ENCODE measurements at places on chromosomes 4 and X.
A peak's percentile ranks its signal among the peaks of the same experiment; 100 is the strongest.

DNA sequence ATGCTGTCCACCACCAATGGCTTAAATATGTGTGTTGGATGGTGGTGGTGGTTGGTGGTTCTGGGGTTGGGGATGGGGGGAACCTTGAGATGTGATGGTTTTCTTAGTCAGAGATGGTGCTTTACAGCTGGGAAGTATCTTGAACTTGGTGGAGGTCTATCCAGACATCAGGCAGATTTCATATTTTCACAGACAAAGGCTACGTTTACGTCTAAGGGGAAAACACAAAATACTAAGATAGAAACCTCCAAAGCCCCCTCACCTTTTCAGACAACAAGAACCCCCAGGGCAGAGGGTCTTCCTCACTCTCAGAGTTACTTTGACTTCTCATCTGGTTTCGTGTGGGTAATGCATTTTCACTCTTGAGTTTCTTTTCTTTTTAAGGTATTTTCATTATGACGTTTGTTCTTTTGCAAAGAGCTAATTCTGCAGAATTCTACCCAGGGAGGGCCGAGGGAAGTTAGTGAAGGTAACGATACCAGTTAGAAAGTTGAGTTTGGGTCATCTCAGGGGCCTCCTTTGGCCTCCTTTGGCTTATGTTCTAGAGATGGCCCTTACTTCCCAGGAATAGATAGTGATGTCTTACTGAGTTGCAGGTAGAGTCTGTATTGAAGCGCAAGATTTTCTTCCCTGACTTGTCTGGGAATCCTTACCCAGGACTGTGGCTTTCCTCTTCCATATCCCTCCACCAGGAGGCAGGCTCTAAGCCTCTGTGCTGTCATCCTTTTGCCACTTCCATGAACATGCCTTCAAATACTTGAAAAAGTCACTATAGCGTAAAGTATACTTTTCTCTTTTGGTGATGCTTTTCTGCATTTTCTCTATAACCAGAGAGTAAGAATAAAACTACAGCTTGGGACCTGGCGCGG lies 31.9 kb downstream of the RHOH start:
- no peak for DNase-seq

GRCh38 chrX:70497026-70497425 lies 52.4 kb downstream of the DLG3 start:
- no peak for DNase-seq

DNA sequence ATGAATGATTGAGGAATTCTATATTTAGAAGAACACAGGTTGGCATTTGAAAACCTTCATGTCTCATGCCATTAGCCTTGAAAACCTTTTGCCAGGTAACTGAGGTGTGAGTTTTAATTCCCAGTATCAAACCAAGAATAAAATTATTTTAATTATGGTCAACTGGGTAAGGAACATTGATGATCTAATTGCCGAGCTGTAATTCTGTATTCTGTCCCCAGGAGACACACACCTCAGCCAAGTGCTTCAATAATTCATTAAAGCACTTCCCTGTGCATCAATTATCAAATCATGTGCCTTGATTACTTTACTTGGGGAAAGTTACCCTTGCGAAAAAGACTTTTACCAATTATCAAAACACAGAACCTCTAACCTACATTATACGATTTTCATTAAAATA lies 331.9 kb upstream of the GALNT7 start:
- DNase-seq: no peak

GRCh38 chr4:8311101-8312068 lies 41.8 kb downstream of the HTRA3 start:
- peak; percentile 26 for DNase-seq

DNA sequence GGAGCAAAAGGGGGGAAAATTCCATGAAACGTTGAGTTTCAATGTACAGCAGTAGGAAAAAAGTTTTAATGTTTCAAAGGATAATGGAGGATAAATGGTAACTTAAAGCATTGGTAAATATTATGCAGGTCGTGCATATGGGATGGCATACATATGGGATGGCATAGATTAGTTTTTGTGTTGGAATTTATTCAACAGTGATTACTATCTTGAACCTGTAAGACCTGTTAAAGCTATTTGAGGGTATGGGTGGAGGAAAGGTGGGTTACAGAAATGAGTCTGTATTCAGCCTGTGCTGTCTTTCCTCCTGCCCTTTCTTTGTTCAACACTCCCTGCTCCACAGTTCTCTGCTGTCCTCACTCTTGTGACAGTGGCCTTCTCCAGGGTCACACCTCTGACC lies 54.6 kb downstream of the ARHGAP10 start:
- DNase-seq: no peak

GRCh38 chrX:119488749-119489148 lies 20.5 kb downstream of the SLC25A5 start:
- no peak for DNase-seq

DNA sequence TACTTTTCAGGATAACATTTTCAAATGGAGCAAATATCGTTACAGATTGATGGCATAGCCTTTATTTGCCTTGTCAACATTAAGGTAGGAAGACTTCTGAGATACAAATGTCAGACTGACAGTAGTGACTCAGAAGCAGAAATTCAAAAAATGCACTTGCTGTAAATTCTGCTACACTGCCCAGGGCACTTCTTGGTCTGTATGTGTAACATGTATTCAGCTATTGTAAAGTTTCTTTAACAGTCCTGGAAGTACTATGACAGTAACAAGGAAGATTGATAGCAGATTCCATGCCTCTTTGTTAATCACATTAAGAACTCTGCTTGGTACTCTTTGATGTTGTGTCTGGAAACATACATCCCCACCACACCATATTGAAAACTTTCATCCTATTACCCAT lies 69.6 kb upstream of the PCDH18 start:
- DNase-seq: no peak

DNA sequence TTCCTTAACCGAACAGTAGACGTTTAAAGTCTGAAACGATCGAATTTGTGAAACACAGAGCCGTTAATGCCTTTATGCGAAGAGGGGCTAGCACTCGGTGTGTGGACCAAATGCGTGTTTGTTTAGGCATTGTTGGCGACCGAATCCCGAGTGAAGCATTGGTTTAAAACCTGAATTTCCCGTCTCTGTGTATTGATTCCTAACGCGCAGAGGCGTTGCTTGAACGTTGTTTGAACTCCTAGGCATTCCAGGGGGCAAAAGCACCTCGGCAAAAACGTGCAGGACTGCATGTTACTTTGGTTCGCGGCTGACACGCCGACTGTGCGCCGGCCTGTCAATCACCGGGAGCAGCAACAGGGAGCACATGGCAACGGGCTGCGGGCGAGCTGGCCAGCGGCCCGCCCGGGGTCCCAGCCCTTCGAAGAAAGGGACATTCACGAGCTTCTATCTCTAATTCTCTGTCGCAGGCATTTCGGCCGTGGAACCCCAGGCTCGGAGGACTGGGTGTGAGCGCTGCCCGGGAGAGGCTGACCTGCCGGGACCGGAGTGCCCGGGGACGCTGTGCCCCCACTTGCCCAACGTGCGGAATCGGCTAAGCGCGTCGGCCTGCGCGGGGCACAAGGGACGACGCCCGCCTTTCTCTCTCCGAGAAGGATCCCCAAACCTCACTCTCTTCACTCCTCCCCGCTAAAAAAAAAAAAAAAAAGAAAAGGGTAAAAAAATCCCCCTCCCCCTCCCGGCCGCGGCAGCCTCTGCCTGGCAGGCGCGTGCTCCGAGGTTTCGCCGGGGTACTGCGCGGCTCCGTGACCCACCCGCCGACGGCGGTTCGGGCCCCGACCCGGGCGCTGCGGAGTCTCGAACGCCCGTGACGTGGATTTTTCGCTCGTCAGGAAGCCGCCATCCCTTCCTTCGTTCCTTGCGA lies 810 bp downstream of the SPRY1 start:
- DNase-seq: peak; percentile 69

DNA sequence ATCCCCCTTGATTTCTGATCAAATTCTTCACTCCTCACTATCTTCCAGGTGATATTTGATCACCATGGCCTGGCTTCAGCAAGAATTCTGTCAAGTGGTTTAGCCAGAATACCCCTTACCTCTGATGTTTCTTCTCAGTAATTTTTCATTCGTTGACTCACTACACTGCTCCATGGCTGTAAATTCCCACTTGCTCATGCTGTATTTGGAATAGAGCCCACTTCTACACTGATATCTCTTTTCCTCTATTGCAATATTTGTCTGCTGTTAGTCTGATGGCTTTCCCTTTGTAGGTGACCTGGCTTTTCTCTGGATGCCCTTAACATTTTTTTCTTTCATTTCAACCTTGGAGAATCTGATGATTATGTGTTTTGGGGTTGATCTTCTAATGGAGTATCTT lies 73.9 kb upstream of the DIPK2B start:
- DNase-seq: no peak

GRCh38 chr4:74374561-74375327 lies 9.8 kb downstream of the EREG start:
- no peak for DNase-seq

- DNase-seq: no peak
These were observed 129.8 kb downstream of the ATXN3L start for GRCh38 chrX:13190051-13190450.

- DNase-seq: peak; percentile 43
These were observed 24.2 kb upstream of the CXCL2 start for GRCh38 chr4:74123065-74123728.

Data from Right ventricle myocardium superior (tissue), 1 donor.